RPMI7951 (cell line): ENCODE measurements at places on chromosomes 1 and 21.
A peak's percentile ranks its signal among the peaks of the same experiment; 100 is the strongest.

GRCh38 chr1:111466480-111466879, 7.3 kb upstream of the C1orf162 start:
- DNase-seq = no peak

- DNase-seq = peak; percentile 84
These were observed 135.5 kb downstream of the MIS18A start for GRCh38 chr21:32143241-32143939.

GRCh38 chr1:116559304-116559761, 11.5 kb downstream of the CD58 start:
- DNase-seq = no peak

DNA sequence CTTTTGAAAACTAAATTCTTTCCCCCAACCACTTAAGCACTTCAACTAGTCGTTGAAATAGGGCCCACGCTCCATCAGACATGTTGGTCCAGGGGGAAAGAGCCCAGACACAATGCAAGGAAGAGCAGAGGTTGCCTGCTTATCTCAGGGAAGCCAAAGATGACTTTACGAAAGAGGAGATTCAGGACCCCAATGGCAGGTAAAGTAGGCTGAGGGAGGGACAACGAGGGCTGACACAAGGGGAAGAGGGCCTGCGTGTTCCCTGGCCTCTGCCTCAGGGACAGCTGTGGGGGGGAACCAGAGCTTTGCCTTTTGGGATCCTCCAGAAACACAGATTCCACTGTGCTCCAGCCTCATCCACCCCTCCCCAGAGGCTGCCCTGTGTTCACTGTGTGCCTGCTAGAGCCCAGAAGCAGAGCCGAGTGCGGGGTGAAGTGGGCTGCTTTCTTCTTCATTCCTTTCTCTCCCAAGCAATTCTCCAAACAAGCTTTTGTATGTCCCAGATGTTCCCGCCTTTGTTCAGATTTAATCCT, 135.5 kb upstream of the GRIK3 start:
- no peak for DNase-seq

- DNase-seq = no peak
These were observed 4.2 kb downstream of the KRTAP10-8 start for GRCh38 chr21:44615911-44616590.

DNA sequence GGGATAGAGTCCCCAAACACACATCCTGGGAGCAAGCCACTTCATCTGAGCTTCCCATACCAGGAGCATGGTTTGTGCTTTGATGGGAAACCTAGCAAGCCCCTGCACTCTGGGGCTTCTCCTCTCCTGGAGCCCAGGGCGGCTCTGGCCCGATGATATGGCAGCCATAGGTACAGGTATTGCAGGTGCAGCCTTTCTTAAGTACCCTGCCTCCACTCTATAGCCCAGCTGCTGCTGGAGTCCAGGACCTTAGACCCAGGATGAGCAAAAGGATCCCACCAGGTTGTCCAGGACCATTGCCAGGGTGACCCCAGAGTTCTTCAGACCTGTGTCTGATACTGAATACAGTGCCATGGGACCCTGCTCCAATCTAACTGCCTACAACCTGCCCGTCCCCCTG, 4.2 kb downstream of the C1orf226 start:
- DNase-seq = no peak
